ENCODE measurements at places on chromosomes 11 and 22.

DNA sequence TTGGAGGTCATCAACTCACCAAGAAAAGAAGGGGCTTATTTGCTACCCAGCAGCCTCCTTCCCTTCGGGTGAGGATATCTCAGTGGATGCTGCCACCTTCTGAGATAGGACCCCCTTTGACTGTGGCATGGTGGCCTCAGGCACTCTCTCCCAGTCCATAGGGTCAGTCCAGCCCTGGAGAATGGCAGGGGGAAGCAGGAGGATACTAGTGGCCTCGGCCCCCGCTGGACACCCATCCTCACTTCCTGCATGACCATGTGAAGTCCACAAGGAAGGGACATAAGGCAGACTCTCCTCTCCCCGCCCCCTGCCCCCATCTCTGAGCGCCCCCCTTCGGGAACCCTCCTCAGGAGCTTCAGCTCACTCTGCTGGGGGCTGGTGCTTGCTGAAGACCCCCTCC lies 24.4 kb downstream of the TPBGL start:
- DNase-seq, result no peak

GRCh38 chr22:38284042-38284402 lies 11.2 kb upstream of the TMEM184B start:
- peak; percentile 96 for DNase-seq

DNA sequence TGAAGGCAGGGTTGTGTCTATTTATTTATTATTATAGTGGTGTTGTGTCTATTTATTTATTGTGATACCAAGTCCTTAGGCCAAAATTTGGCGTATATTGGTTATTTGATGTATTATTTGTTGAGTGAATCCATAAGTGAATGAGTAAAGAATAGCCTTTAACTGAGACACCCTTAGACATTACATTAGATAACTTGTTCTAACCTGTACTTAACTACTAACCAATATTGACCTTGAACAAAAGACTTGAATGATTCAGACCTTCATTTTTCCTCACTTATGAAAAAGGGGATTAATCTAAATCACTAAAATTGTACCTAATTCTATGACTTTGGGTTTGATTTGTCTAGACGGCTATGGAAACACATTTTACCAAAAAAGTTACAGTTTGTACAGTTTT lies 370.5 kb downstream of the JRKL start:
- DNase-seq, result no peak

DNA sequence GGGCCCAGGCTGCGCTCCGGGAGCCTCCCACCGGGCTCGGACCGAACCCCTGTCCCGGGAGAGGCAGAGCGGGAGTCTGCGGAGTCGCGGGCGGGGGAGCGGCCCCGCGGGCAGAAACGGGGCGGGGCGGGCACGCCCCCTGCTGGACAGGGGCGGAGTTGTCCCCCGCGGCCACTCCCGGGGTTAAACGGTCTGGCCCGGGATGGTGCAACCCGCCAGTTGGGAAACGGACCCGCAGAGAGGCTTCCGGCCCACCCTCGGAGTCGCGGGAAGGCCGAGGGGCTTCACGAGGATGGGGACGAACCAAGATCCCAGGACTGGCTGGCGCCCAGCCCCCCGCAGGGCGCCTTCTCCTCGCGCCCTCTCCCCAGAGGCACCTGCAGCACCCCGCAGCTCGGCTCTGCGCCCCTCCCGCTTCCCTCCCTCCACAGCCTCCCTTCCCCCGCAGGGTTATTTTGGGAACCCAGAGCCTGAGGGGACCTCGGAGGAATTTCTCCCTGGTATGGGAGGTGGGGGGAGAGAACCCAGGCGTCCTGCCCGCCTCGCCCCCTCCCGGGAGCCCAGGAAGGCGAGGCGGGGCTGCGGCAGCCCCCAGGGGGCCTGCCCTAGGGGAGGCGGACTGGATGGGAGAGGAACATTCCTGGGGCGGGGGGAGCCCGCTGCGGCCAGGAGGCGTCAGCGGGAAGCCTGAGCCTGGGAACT lies 902 bp downstream of the RASGRP2 start:
- no peak for DNase-seq

DNA sequence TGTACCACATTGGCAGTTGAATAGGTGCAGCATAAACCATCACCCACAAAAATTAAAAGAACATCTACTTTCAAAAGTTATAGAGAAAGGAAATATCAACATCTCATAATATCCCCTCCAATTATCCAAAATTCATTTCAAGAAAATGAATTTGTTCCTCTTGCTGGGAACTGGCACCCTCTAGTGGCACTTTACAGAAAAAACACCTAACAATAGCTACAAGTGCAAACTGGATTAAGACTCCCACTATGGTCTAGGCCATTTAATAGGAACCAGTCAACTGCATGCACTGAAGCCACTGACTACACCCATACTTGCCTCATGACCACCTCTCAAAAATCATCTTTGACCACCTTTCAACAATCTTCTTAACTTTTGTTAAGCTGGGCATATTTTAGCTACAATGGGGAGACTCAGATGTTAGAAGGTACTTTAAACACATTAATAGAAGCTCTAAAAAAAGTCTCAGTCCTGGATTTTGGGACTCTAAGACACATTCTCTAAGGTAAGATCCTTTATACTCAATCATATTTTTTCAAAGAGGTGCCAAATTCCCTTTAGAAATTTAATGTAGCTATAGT lies 17.3 kb downstream of the TRAF6 start:
- peak; percentile 63 for DNase-seq

DNA sequence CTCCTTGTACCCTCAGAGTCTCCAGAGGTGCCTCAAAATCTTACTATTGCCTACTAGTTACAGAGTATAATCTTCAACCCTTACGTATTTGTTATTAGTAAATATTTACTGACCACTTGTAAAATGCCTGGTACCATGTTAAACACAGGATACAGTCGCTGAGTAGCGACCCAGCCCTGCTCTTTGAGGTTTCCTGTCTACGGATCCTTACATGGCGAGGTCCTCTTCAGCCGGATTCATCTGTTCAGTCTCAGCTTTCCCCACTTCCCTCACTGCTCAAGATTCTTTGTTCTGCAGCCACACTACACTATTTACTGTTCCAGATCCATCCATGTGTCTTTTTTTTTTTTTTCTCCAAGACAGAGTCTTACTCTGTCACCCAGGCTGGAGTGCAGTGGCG lies 13.2 kb upstream of the TTC36 start:
- DNase-seq, result no peak

DNA sequence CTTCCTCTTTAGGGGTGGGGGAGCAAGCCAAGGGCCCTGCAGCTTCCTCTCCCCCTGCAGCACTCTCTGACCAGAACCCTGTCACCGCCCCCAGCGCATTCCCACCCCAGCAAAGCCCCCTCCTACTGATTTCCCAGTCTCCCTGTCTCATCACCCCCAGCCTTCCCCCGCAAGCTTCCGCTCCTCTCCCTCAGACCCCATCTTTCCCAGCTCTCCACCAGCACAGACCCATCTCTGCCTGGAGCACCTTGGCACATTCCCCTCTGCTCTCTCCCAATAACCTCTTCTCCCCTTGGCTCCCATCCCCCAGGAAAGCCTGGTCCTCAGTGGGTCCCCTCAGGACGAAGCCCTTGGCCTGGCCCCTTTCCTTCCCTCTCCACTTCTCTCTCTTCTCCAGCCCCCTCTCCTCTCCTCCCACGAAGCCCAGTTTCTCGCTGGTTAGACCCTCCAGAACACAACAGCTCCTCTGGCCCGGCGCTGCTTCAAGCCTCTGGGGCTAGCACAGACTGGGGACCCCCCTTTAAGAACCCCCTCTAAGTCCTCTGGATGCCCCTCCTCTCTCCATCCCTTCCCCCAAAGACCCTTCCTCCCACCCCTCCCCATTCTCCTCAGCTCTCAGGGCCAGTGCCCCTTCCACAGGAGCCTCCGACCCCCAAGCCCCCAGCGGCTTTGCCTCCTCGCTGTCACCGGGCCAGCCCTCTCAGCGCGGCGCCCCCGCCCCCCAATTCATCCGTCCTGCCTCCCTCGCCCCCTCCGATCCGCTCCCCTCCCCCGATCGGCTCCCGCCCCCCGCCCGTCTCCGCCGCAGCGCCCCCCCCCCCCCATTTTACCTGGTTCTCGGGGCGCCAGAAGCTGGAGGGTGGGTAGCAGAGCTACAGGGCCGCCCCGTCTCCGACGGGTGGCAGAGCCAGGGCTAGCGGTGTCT lies 594 bp downstream of the NRXN2 start:
- no peak for DNase-seq

DNA sequence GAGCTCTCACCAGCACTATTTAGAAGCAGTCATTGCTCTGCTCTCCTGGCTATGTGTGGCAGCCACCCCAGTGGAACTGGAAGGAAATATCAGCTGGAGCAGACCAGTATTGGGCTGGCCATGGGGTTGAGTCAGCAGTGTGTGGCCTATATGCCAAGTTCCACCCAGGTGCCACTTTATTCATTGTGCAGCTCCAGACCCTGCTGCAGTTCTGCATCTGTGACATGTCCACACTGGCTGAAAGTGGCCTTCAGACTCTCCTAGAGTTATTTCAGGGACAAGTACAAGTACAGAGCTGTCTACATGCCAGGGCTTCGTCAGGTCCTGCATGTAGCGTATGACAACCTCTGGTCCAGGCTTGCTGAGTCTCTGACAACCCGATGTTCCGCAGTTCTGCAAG lies 55.2 kb downstream of the CABIN1 start:
- DNase-seq, result no peak

DNA sequence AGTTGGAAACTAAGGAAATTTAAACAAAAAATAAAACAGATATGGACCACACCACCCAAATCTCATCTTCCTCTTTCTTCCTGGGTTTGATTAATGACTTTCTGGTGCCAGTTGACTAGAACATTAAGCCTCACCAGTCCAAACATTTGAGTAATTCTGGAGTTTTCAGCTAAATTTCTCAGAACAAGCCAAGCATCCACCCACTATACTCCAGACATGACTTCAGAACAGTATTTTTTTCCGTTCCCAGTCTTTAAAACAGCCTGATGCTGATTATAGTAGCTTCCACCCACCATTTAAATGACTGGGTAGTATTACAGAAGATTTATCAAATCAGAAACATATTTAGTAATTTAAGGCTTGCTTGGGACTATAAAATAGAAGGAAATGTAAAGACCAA lies 230.9 kb upstream of the UBASH3B start:
- no peak for DNase-seq

- DNase-seq, result no peak
These were observed 305.0 kb downstream of the BUD13 start for GRCh38 chr11:116467823-116468222.

DNA sequence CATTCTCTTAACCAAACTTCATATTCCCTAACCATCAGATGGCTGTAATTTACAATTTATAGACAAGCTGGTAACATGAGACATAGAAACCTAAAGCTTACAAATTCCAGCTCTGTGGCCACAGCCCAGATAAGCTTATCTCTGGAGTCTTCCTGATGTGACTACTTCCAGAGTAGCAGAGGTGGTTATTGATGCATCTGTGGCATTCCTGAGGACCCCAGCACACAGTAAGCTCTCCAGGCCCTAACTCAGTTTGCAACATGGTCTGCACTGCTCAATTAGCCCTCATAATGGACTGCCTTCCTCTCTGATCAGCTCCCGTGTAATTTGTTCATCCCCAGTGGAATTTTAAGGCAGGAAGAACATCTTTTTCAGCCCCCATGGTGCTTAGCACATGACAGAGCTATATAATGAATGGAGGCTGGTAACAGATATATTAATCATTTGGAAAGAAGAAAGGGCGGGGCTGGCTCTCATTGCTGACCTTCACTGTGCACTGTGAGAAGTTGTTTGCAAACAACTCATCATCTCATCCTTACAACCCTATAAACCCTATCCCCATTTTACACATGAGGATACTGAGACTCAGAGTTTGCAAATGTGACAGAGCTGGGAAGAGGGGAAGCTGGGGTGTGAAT lies 30.1 kb upstream of the KCNJ11 start:
- DNase-seq, result no peak

DNA sequence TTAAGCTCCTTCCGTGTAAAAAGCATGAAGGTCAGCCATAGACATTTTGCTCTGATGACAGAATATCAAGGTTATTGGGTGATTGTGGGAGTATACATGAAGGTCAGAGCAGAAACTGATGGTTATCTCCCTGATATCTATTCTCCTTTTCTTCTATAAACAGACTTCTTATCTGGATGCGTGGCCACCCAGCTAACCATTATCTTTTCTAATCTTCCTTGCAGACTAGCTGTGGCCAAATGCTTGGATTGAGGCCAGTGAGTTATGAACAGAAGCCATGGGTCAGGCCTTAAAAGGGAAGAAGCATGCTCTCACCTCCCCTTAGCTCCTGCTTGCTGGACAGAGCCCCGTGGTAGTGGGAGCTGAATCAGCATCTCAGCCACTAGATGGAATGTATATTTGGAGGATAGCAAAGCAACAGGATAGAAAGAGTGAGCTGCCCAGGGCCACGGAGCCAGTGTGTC lies 31.3 kb upstream of the LRRC55 start:
- DNase-seq, result peak; percentile 1

DNA sequence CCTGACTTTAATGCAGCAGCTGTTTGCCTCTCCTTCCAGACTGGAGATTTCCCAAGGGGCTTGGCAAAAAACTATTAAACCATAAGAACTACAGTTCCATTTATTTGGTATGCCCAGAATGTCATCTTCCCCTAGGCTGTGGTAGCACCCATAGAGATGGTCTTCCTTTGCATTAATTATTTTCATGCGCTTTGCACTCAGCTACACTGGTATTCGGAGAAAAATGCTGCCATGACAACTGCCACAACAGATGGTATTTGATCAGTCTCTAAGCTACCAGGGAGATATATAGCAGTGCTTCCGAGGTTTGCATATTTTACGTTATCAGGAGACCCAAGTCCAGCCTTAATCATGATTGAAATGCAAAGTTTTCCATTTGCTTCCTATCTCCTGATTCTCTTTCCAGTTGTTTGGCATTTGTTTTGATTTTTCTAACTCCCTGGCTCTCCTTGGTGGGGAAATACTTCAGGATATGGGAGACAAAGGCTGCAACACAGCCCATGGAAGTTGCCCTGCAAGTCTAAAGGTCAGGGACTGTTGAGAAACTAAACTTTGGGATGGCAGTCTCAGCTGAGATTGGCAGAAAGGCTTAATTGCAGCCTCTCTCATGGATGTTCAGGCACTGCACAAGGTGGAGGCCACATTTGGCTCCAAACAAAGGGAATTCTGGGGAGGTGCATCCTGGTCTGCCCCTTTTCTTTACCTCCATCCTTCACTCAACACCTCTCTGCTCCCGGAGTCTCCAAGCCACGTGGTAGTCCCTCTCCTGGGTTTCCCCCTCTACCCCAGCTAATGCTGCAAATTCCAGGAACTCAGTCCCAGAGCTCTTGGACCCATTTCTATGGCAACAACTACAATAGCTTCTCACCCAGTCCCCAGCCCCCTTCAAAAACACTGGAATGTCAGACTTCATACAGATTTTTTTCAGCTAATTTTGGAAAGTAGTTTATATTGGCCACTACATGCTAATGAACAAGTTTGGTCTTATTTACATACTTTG lies 151.8 kb downstream of the NAV2 start:
- DNase-seq, result no peak

GRCh38 chr22:28171115-28171514 lies 252.1 kb upstream of the PITPNB start:
- no peak for DNase-seq

- DNase-seq, result no peak
These were observed 37.4 kb downstream of the SMIM38 start for GRCh38 chr11:69193151-69193550.
